Lung microvascular endothelial cell (primary cell): ENCODE measurements at places on chromosomes 5 and 9. TPM values are rescaled to one million over a fixed set of nuclear protein-coding genes. Genes with fewer than 3 reads are reported as not detected.
A peak's percentile ranks its signal among the peaks of the same experiment; 100 is the strongest.

Gene MARCOL
- total RNA-seq: not detected in 2 replicates

Gene RAB3C
- total RNA-seq: under 0.01 and 0.22 TPM in 2 replicates

Gene C5orf34
- total RNA-seq: 1.4 and 2.0 TPM in 2 replicates

Gene SEMA5A
- total RNA-seq: under 0.01 and 0.44 TPM in 2 replicates

Gene GABRA6
- under 0.01 TPM in 1 of 2 replicates, not detected in the other for total RNA-seq

GRCh38 chr5:161412792-161413191, 133.7 kb downstream of the GABRB2 start:
- no peak for DNase-seq

DNA sequence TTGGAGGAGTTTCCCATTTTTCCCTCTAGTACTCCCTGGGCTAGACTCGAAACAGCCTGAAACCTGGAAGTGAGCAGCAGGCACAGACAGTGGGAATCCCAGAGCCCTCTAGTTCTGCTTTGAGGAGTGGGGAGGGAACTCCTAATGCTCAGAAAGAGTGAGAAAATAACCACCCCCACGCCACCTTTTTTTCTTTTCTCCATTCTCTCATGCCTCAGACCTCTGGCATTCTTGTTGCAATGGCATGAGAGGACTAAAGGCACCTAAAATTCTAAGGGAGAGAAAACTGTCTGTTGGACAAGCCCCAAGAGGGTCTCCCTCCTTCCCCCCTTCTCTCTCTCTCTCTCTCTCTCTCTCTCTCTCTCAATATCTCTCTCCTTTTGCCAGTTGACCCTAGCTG, 15.1 kb upstream of the IRF1 start:
- DNase-seq: no peak

DNA sequence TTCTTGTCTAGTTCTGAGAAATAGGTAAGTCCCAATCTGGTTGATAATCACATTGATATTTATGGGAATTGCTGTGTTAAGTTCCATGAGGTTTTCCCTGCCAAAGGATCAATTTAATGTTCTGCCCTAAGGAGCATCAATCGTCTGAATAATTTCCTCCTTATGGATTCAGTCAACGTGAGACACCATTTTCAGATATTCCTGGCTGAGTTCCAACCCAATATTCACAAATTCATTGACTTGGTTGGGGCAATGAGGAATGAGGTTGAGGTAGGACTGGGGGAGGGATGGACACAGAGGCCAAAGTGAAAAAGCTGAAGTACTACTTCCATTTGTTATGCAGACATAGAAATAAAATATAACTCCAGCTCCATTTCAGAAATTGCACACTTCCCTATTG, 99.1 kb downstream of the ZNF622 start:
- no peak for DNase-seq

DNA sequence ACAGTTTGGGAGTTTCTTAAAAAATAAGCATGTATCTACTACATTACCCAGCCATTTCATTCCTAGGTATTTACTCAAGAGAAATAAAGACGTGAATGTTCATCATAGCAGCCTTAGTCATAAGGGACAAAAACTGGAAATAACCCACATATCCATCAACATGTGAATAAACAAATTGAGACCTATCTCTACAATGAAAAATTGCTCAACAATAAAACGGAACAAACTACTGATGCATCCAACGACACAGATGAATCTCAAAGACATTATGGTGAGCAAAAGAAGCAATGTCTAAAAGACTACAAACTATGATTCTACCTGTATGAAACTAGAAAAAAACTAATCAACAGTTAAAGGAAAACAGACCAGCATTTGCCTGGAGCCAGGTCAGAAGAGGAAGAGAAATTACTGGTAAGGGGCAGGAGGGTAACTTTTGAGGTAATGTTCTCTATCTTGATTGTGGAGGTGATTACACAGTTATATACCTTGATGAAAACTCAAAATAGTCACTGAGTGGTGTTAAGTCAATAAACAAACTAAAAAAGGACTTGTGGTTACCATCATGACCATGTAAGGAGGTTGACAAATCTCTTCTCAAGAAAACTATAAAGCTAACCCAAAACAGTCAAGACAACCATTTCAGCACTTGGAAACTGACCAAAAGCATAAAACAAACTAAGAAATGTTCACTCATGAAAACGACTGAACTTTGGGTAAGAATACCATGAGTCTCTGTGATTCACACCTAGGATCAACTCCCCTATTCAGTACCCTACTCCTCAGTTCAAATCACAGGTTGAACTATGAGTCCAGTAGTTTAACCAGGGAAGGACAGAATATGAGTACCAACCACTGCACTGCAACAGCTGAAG, 10.4 kb downstream of the UIMC1 start:
- peak; percentile 55 for DNase-seq

- no peak for DNase-seq
Measured at GRCh38 chr5:135106610-135107471, 72.8 kb upstream of the PITX1 start.

- no peak for DNase-seq
Measured at GRCh38 chr5:58504766-58505165, 13.5 kb downstream of the GAPT start.

DNA sequence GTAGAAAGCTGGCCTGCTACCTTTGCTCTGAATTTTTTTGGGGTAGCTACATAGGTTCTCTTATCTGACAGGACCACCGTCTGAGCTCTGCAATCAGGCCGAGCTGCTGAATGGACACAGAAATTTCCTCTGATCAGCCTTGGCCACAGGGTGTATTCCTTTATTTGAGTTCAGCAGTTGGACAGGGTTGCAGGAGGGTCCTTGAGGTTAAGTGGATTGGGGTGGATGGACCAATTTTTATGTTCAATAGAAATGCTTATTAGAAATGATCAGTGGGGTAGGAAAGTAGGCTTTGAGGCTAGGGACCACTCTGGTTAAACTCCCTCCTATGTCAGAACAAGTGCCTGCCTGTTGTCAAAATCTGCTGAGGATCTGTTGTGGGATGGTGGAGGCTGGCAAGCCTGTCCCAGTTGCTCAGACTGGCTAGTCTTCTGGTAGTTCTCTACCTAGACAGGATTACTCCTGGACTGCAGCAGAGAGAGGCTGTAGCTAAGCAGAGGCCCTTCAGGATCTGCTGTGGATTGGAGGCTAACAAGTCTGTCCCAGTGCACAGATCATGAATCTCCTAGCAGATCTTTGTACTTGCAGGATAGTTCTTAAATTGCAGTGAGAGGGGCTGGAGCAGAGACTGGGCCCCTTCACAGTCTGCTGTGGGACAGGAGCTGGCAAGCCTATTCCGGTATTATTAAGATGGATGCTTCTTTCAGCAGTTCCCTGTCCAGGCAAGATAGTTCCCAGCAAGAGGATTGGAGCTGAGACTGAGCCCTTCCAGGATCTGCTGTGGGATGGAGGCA, 18.0 kb downstream of the XRCC4 start:
- no peak for DNase-seq

DNA sequence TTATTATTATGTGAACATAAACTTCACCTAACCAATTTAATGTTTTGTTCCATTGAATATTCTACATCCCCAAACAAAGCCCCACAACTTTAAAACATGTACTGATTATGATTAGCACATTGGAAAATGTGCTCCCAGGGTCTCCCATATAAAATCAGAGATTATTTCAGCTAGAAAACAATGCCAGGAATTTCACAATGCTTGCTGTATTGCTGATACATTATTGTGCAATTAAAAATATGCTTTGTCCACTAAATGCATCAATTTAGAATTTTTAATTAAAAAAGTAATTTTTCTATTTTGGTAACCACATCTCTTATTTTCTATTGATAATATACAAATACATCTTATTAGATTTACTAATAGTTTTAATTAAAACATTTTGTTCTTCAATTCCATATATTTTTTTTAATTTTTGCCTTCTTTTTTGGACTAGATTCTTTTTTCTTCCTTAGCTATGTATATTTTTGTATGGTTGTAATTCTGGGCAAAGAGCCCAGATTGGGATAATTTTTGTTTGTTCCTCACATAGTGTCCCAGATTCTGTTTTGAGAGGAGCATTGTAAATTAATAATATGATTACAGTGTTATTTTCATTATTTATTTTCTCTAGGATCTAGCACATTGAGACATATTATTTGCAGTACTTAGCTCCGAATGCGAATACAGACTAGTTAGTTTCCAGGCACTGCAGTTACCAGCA, 241.5 kb upstream of the CDH18 start:
- no peak for DNase-seq

DNA sequence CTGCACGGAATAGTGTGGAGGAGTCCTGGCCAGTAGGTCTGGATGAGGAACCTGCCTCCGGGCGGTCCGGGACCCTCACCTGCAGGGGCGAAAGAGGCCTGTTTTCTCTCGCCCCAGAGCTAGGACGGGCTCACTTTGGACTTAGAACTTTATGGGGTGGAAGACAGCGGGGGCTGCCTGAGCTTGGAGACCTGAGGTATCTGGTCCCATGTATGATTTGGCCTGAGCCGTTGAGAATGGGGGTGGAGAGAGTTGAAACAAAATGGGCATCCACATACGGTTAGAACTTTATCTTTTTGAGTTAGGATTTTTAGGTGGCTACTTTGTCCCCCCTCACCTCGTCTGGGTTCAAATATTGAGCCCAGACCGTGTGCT, 681 bp upstream of the ETF1 start:
- no peak for DNase-seq

DNA sequence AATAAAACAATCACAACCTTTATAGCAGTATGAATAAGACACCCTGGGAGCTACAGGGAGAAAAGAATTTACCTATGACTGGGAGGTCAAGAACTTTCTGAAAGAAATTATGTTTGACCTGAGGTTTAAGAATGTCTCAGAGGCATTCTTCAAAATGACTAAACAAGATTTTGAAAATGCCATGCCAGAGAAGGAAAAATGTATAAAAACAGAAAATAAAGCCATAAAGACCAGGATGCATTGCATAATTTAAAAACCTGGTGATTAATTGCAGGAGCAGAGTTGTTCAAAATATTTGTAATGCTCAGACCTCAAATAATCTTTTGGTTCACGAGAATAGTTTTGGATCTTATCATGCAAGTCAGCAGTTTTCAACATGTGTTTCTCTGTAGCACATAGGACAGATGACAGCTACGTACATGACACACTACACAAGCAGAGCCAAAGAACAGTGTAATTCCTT, 954.7 kb upstream of the ARRDC3 start:
- DNase-seq: no peak

GRCh38 chr5:157729858-157730257, 1.4 kb upstream of the THG1L start:
- no peak for DNase-seq

- DNase-seq: peak; percentile 29
Measured at GRCh38 chr9:136093346-136093986, 1.6 kb downstream of the NACC2 start.

GRCh38 chr5:103224894-103225246, 33.7 kb upstream of the MACIR start:
- no peak for DNase-seq

DNA sequence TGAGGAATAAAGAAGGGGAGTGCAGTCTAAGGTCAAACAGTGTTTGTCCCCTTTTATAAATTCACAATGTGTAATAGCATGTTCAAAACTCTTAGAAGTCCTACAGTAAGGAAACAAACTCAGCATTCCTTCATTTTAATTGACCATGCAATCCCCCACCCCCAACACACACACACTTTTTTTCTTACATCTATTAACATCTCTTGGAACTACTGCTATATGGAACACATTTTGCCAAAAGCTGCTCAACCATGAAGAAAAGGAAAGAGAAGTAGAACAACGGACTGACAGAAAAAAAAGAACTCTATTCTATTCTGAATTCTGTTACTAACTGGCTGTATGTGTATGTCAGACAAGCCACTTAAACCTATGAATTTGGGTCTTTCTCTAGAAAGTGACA, 2.8 kb upstream of the CTNNAL1 start:
- no peak for DNase-seq

DNA sequence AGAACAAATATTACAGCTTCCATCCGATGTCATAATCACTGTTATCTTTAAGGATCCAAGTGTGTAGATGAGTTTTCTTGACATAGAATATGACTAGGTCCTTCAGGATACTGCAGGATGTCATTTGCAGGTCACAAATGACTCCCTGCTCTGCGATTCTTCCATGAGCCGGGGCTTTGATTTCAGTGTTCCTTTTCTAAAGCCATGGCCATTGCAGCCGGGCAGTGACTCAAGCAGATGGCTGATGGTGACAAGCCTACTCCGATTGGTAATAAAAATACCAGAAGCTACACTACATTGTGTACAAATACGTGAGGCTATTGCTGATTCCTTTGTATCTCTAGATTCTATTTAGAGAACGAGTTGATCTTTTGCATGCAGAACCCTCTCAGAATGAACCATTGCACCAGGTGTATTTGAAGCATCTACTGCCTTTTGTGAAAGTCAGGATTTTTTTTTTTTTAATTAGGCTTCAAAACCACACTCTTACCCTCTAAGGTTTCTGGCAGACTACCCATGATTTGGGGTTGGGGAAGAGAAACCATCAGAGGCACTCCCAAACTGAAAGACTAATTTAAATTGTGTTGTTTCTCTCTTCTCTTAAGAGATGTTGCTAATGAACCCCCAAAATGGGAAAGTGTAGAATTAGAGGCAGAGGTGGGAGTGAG, 271.0 kb upstream of the ADRA1B start:
- no peak for DNase-seq

- peak; percentile 69 for DNase-seq
Measured at GRCh38 chr9:137021979-137022661, 5.9 kb downstream of the ABCA2 start.

GRCh38 chr9:86099701-86100364, 475 bp upstream of the GOLM1 start:
- peak; percentile 68 for DNase-seq

GRCh38 chr5:79516986-79517385, 3.1 kb upstream of the HOMER1 start:
- no peak for DNase-seq

- peak; percentile 99 for DNase-seq
Measured at GRCh38 chr9:113675475-113675941, 200.6 kb upstream of the ZNF618 start.

GRCh38 chr5:16234598-16234997, 55.0 kb upstream of the MARCHF11 start:
- no peak for DNase-seq

DNA sequence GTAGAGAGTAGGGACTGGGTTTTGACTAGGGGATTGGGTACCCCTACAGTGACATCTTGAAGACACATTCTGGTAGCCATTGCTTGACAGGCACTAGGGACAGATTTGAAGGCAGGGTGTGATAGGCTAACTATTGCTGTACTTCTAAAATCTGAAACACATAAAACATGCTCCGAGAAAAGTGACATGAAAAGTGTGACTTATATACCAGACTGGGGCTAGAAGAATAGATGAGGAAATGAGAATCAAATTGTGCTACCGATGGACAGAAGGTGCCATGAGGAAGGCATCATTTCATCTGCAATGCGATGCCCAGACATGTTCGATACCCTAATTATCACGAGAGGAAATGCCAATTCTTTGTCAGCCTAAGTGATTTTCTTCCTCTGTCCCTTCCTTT, 475.8 kb downstream of the SPOCK1 start:
- DNase-seq: no peak

GRCh38 chr5:14440582-14441431, 140.8 kb upstream of the OTULINL start:
- peak; percentile 84 for DNase-seq

DNA sequence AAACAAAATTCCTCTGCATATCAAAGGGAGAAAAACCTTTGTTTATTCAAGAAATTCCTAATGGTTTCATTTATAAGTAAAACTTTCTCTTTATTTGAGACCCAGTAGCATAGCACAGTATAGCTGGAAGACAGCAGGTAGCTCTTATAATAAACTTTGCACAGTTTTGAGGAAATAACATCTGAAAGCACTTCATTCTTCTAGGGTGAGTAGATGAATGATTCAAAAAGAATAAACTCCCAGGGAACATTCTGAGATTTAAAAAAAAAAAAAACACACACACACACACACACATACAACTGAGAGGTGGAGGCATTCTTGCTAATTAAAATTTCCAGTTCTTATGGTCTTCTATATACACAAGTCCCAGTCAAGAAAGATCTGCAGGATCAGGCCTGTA, 197.3 kb downstream of the BNC2 start:
- DNase-seq: no peak
